ENCODE measurements at places on chromosomes 13 and 19.

DNA sequence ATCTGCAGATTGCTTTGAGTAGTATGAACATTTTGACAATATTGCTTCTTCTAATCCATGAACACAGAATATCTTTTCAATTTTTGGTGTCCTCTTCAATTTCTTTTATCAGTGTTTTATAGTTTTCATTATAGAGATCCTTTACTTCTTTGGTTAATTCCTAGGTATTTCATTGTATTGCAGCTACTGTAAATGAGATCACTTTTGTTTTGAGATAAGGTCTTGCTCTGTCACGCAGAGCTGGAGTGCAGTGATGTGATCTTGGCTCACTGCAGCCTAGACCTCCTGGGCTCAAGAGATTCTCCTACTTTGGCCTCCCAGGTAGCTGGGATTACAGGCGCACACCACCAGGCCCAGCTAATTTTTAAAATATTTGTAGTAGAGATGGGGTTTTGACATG, 9.8 kb downstream of the CYP2A7 start:
- no peak for DNase-seq

DNA sequence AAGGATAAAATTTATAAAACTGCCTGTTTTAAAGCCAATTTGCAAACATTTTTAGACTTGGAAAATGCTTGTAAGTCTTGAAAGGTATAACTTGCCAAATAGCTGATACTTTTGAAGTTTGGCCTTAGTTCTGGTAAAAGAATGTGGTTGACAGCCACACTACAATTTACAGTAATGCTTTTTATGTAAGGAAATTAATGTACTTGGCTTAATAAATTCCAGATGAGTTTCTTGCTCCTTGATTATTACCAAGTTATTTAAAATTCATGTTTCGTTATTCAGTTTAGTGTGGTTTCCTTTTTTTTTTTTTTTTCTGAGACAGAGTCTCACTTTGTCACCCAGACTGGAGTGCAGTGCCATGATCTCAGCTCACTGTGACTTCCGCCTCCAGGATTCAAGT, 14.9 kb downstream of the LMO7 start:
- DNase-seq = no peak

- no peak for DNase-seq
Observed at GRCh38 chr19:2055931-2056836, 5.1 kb upstream of the MKNK2 start.

DNA sequence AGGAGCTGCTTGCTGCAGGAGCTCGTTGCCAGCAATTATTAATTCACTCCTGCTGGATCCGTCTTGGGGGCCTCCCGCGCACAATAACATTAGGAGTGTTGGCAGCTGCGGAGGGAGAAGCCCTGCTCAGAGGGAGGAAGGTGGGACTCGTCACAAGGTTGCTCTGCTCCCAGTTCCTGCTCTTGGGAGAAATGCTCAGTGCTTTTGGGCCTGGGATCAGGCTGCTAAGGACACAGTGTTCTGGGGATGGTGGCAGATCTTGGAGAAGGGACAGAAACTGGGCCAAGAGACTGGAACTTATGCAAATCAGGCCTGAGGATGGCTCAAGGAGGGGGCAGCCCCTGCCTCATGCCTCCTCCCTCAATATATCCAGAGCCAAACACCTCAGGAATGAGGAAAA, 78.9 kb upstream of the OLFM4 start:
- no peak for DNase-seq

DNA sequence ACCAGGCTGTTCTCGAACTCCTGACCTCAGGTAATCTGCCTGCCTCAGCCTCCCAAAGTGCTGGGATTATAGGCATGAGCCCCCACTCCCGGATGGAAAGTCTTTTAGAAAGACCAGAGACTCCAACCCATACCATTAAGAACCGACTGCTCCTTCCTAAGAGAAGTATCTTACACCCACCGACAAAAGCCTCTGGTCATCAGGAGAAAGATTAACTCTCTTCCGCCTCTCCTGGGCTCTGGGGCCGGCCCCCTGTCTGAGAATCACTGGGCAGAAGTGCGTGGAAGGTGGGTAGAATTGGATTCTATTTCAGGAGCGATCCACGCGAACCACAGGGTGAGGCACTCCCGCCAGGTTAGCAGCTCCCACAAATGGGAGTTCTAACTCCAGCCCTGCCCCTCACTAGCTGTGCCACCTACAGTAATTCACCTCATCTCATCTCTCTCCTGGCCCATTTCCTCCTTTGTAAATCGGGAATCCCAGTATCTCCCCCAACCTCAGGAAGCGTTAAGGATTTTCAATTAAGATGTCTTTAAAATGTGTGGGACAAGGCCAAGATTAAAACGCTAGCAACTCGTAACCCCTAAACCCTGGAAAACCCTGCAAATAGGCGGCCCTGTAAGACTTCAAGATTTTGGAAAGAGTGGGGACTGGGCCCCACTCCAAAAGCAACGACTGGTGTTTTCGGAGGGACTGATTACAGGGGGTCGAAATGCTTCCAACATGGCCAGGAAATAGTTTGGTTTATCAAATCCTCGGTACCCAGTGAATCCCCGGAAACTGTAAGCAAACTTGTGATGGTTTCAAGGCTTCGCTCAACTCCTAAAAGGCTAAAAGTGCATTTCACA, 1.3 kb downstream of the HNRNPL start:
- DNase-seq = no peak

DNA sequence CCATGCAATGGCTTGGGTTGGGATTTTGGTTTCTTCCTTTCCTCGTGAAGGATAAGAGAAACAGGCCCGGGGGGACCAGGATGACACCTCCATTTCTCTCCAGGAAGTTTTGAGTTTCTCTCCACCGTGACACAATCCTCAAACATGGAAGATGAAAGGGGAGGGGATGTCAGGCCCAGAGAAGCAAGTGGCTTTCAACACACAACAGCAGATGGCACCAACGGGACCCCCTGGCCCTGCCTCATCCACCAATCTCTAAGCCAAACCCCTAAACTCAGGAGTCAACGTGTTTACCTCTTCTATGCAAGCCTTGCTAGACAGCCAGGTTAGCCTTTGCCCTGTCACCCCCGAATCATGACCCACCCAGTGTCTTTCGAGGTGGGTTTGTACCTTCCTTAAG, 24.1 kb downstream of the SPC24 start:
- DNase-seq = no peak

- no peak for DNase-seq
Observed at GRCh38 chr13:66128692-66129269, 1101.4 kb downstream of the PCDH9 start.

- DNase-seq = no peak
Observed at GRCh38 chr19:345320-345879, 804 bp upstream of the MIER2 start.

DNA sequence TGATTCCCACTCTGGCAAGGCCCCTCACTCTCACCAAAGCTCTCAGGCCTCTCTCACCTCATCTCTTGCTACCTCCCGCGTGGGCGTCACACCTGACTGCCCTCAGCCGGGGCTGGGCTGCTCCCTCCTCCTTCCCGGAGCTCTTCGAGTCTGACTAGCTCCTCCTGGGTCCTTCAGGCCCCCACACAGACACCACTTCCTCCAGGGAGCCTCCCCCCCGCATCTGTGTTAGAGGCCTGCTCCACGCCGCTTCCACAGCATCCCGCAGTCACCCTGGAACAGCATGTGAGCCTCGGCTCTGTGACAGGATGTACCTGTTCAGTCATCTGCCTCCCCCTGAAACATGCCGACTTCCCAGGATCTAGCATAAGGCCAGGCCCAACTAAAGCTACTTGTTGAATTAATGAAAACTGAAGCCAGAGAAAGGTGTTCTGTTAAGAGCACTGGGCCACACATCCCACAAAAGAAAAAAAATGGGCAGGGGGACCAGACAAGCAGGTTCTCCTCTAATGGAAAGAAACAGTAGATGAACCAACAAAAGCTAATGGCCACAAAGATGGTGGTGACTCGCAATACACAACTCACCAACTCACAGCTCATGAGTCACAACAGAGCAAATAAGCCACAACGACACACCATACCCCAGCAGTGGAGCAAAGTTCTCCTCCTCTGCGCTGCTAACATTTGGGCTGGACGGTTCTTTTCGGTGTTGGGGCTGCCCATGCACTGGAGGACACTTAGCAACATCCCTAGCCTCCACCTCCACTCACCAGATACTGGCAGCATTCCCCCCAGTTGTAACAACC, 3.0 kb downstream of the PPP6R1 start:
- DNase-seq = peak; percentile 25

DNA sequence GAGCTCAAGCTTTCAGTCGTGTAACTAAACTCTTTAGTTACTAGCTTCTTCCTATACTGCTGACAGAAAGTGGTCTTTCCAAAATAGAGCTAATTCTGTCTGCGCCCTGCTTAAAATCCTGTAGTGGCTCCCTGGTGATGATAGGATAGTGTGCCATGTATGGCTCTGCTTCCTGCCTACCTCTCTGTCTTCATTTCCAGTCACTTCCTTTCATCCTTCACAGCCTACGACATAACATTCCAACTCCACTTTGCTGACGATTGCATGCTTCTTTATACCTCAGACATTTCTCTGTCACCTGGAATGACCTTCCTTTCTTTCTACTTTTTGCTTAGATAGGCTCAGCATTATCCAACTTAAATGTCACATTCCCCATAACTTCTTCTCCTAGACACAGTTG, 190.8 kb downstream of the MAB21L1 start:
- no peak for DNase-seq

GRCh38 chr19:30064771-30065494, 122.9 kb downstream of the URI1 start:
- no peak for DNase-seq

GRCh38 chr13:72540881-72541280, 186.5 kb downstream of the MZT1 start:
- no peak for DNase-seq

DNA sequence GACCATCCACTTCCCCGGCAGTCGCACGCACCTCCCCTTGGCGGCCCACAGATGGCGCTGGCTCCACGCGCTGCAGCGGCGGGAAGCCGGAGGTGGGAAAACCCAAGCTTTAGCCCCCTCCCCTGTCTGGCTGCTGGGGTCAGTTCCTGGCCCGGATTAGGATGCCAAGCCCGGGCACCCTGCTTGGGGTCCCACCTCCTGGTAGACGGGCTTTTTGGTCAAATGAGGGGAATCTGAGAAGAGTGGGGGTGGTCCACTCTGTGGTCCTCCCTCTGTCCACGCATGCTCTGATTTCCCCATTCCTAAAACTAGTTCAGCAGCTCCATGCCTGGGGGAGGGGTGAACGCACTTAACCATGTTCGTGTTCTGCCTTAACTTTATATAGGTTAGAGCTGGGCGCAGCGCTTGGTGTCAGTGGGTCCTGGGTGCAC, 8.1 kb upstream of the ADGRE2 start:
- no peak for DNase-seq

GRCh38 chr13:41137951-41138350, 5.3 kb upstream of the KBTBD6 start:
- DNase-seq = no peak

- DNase-seq = no peak
Observed at GRCh38 chr13:88586263-88586662, 915.1 kb downstream of the SLITRK5 start.

DNA sequence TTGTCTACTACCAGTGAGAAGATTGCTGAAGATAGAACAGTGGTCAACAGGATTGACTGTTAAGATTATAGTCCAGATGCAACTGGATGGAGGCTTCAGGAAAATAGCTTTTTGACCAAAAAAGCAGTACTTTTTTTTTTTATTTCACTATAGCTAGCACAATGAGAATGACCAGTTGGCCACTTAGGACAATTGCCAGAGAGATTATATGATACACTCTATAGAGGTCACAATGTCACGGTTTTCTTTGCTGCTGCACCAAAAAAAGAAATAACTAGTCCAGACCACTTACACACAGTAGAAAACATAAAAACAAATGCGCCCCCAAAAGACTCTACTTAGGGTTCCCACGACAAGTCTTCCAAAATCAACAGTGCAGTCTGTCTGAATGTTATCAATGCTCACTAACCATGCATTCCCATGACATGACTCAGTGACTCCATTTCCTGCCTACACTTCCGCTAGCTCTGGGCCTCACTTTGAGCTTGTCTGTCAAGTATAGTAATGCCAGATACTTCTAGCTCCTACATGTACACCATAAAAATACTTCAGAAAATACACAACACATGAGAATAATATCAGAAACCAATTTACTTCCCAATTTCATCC, 209.1 kb upstream of the STARD13 start:
- no peak for DNase-seq

- DNase-seq = no peak
Observed at GRCh38 chr13:79346300-79346914, 59.6 kb downstream of the RBM26 start.

DNA sequence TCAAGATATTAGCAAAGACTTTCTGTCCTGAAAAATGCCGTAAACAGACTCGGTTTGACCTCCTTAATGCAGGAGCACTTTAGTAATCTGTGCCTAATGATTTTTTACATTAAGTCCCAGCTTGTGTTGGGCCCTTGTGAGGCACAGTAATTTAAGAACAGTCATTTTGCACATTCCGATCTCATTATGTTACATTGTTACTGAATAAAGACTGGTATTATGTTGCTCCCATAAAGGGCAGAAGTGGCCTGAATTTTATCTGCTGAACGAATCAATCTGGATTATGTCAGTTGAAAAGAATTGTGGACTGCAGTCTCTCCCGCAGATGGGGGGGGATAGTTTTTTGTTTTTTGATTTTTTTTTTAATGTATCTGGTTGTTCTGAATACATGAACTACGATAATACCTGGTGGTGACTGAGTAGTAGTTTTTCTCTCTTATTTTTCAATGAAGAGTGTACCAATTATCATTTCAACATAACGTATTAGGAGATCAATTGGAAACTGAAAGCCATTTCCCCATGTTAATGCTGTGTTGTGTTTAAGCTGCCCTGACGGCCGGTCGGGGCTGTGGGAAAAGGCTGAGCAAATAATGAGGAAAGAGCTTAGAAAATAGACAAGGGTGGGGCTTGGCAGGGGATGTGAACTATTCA, 290.2 kb downstream of the ZNF536 start:
- DNase-seq = no peak

GRCh38 chr13:31442571-31442970, 242.8 kb downstream of the B3GLCT start:
- DNase-seq = no peak

DNA sequence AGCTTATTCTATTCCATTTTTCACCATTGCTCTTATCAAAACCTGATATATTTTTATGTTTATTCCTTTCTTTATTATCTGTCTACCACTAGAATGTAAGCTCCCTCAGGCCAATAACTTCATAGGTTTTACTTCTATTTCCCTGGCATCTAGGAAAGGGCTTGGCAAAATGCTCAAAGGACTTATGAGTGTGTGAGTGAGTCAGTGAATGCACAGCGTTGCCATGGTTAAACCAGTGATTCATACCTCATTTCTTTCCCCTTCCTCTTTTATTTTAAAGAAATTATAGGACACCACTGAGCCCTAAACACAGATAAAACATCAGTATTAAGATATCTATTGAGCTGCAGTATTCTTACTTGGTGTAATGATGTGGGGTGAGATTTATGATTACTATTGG, 162.1 kb downstream of the GPC6 start:
- DNase-seq = no peak

GRCh38 chr19:34171877-34172660, at the start of gene LSM14A:
TSS of gene LSM14A (plus strand) at chr19:34172504. CDS start at chr19:34172643, 139 bp downstream.
- DNase-seq = peak; percentile 82

GRCh38 chr19:35435896-35436295, 12.2 kb upstream of the FFAR2 start:
- no peak for DNase-seq

GRCh38 chr13:105918842-105919741, 616.4 kb downstream of the EFNB2 start:
- no peak for DNase-seq

GRCh38 chr13:112674412-112675365, 15.1 kb upstream of the ATP11A start:
- no peak for DNase-seq

GRCh38 chr19:28242317-28242927, 970.5 kb downstream of the UQCRFS1 start:
- DNase-seq = no peak

GRCh38 chr13:111232191-111232590, 88.3 kb upstream of the TEX29 start:
- no peak for DNase-seq

GRCh38 chr13:36006894-36007675, 124.1 kb downstream of the DCLK1 start:
- DNase-seq = no peak
